ENCODE measurements at places on chromosomes 6 and 20.

DNA sequence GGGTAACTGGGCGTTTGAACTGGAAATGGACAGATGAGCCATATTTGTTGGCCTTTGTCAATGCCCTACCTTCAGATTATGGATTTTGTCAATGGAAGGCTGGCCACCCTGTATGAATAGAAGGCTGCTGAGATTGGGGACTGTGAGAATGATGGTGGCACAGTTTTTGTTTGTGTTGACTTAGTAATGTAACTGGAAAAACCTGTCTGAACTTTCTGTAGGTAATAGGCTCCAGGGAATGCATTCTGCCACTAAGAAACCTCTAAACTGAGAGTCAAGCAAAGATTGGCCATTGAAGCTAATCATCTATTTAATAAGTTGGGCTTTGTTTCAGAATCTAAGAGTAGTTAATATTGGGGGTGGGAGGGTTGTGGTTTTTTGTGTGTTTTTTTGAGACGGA, 97.5 kb downstream of the FOXO3 start:
- no peak for DNase-seq

GRCh38 chr20:6622041-6622440, 145.4 kb upstream of the BMP2 start:
- DNase-seq: no peak

- DNase-seq: no peak
Observed at GRCh38 chr6:42923666-42924065, 5.6 kb upstream of the CNPY3 start.

- no peak for DNase-seq
Observed at GRCh38 chr6:44006123-44006871, 121.0 kb downstream of the MRPL14 start.

DNA sequence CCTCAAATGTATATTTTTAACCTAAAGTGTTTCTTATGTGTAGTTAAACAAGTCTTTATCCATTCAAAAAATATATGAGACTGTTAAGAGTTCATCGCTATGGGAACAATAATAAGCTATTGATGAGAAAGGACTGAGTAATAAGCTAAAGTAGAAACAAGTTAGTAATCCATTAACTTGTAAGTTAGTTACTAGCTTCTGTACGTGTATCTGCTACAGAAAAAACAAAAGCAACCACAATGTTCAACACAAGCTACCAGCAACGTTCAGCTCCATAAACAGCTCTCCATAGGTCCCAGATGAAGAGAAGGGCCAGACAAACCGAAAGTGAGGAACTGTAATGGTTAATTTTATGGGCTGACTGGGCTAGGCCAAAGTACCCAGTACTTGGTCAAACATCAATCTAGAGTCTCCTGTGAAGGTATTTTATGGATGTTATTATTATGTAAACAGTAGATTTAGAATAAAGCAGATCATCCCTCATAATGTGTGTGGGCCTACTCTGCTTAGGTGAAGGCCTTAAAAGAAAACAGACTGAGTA, 33.8 kb upstream of the FAM135A start:
- no peak for DNase-seq

DNA sequence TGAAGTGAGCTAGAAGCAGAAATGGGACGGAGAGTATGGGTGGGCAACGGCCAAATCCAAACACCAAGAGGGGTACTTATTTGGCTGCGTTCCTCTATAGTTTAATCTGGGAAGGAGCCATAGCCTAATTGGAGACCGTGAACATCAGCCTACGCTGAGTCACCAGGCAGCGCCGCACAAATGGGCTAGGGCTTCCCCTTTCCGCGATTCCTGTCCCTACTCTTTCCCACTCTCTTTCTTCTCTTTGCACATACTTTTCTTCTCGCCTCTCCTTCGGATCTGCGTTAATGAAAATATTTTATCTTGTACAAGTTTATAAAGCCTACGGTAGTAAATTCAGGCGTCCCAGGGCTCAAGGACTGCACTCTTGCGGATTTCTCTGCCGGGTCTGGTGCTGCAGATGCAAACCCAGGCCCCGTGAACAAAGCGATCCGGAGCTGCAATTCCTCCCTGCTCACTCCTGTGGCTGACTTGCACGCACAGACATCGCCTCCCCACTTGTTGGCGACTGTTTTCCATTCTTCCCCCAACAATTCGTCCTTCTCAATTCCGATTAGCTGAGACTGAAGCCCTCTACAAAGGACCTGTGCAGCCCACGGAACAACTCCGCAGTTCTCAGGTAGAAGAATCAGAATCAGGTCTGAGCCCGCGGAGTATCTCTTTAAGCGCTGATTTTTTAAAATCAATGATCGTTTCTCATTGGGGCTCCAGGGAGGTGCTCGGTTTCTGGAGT, 4.2 kb upstream of the TBX18 start:
- DNase-seq: no peak

GRCh38 chr6:37182736-37183590, 13.0 kb downstream of the PIM1 start:
- no peak for DNase-seq

DNA sequence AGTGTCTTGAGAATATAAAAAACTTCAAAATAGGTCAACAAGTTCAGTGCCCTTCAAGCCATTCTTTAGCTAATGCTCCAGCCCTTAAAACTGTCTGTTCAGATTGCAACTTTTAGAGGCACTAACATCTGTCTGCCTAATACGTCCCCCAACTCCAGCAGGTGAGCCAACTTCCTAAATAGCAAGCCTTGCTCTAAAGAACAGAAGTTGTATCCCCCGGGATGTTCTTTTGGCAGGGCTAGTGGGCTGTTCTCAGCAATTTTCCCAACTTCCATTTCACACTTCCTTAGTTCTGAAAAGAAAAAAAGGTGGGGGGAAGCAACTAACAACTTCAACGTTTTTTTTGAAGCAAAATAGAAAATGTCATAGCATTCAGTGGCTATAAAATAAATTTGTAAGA, 290.0 kb upstream of the PTCHD4 start:
- no peak for DNase-seq

DNA sequence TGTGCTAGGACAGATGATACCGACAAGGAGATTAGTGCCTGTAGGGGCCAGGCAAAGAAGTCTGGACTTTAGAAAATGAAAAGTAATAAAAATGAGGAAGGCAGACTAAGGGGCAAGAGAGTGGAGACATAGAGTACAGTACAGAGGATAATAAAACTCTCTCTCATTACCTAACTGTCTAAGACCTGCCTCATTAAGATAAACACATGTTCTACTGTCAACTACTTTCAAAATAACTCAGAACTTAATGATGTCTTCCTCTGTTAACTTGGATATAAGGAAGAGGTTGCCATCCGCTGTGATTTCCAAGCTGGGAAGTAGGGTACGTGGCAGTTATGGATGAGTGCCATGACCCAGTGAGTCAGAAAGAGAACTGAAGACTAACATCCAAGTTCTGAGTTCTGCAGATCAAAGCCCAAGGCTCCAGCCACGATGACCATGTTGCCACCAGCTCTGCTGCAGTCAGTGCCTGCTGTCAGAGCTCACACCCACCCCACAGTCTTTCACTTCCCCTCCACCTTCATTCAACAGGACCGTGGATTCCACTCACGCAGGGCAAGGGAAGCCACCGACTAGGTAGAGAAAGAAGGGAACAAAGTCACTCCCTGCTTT, 81.8 kb downstream of the KIF16B start:
- no peak for DNase-seq

- DNase-seq: no peak
Observed at GRCh38 chr6:168939041-168939440, 314.6 kb downstream of the THBS2 start.

- no peak for DNase-seq
Observed at GRCh38 chr20:33419140-33419974, 18.0 kb upstream of the CDK5RAP1 start.

DNA sequence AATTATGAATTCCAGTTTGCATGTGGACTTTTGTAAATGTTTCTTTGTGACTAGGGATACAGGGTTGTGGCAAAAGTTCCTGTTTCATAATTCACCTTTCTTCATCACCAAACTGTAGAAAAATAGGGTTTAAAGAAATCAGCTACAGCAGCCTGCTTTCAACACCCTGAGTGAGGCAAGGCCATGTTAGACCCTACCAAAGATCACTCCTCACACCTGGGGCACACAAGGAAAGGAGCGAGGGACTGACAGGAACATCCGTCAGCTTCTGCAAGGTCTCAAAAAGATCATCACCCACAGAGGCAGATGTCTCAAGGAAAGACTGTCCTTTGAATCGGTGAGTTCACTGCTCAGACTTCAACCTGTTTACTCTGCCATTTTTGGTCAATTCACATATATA, 10.5 kb upstream of the STX11 start:
- no peak for DNase-seq

DNA sequence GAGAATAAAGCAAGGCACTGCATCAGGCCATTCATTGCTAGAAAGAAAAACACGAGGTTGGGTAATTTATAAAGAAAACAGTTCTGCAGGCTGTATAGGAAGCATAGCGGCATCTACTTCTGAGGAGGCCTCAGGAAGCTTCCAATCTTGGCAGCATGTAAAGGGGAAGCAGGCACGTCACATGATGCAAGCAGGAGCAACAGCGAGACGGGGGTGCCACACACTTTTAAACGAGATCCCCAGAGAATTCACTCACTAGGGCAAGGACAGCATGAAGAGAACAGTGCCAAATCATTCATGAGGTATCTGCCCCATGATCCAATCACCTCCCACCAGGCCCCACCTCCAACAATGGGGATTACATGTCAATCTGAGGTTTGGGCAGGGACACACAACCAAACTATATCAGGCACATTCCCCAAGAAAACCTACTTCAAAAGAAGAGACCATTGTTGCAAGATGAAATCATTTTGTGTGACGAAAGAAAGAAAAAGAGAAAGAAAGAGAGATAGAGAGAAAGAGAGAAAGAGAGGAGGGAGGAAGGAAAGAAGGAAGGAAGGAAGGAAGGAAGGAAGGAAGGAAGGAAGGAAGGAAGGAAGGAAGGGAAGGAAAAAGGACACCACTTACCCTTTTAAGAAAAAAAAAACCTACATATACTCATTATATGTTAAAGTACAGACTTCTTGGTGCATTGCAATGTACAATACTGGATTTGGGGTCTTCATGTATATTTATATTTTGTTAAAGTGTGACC, 95.9 kb upstream of the PLEKHG1 start:
- DNase-seq: no peak

DNA sequence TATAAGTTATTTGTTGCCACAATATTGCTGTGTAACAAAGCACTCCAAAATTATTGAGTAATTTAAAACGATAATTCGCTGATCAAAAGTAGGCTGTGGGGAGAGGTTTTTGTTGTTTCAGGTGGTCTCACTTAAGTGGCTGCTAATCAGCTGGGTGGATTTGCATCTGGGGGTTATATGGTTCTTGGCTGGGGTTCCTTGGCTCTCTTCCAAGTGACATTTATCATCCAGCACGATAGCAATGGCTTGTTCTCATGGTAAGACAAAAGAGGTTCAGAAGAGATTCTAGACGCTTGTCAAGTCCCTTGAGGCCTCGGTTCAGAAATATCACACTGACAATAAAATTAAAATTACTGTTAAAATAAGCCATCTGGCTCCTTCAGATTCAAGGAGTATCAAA, 1648.8 kb downstream of the GRIK2 start:
- no peak for DNase-seq

GRCh38 chr6:88588938-88589337, 374.5 kb downstream of the RNGTT start:
- DNase-seq: no peak

GRCh38 chr6:53280207-53280606, 68.5 kb downstream of the ELOVL5 start:
- no peak for DNase-seq

GRCh38 chr20:40481337-40481736, 207.7 kb downstream of the MAFB start:
- no peak for DNase-seq
